Eye (tissue), 1 donor: ENCODE measurements at places on chromosomes 7 and 10.

DNA sequence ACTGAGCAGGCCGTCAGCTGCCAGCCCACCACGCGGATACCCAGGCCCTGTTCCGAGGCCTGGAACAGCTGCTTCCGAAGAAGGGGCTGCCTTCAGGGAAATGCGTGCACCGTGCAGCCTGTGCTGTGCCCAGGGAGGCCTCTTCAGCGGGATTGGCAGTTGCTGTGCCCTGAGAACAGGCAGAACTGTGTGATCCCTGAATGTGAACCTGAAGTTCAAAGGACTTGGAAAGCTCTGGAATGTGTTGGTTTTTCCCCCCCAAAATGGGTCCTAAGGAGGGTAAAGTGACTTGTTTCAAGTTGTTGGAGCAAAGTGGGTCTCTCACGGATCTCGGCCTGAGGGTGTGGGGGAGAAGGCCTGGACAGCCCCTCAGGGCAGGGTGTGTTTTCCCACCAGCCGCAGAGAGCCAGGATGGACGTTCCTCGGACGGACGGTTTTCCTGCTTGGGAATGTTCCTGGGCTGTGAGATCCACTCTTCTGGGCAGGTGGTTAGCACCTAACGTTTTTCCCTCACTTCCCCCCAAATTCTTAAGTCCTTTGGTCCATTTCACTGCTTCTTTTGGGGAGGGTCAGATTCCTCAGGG lies 2.1 kb downstream of the SPRN start:
- no peak for DNase-seq

DNA sequence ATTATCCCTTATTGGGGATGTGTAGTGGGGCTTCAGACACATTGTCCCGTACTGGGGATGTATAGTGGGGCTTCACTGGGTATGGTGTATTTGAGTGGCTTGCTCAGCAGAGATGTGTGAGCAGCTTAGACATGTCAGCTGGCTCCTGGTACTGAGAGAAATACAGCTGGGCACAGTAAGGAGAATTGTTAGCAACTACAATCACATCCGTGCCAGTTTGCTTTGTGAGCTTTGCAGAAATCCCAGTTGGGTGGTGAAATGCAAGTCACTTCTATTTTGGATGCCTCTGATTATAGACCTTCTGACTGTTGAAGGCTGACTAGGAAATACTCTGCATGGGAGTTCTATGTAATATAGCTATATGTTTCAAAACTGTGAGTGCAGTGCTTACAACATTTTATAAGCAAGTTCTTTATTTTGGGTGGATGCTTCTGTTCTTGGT lies 10.8 kb downstream of the CCNY start:
- DNase-seq, result no peak

GRCh38 chr7:34655384-34655783 lies 2.6 kb upstream of the NPSR1 start:
- no peak for DNase-seq

GRCh38 chr7:54858008-54858692 lies 99.1 kb upstream of the SEC61G start:
- DNase-seq, result no peak

- no peak for DNase-seq
These were observed 51.9 kb upstream of the PTN start for GRCh38 chr7:137395420-137395819.
